ENCODE measurements at places on chromosomes 5 and 9.
A peak's percentile ranks its signal among the peaks of the same experiment; 100 is the strongest.

- DNase-seq: peak; percentile 29
Measured at GRCh38 chr5:56815658-56816545, 553 bp downstream of the MAP3K1 start.

- no peak for DNase-seq
Measured at GRCh38 chr9:125732562-125732961, 14.6 kb upstream of the PBX3 start.

- no peak for DNase-seq
Measured at GRCh38 chr5:25006734-25007133, 362.0 kb upstream of the CDH10 start.

GRCh38 chr9:115212832-115213231 lies 94.9 kb upstream of the TNC start:
- DNase-seq: no peak

DNA sequence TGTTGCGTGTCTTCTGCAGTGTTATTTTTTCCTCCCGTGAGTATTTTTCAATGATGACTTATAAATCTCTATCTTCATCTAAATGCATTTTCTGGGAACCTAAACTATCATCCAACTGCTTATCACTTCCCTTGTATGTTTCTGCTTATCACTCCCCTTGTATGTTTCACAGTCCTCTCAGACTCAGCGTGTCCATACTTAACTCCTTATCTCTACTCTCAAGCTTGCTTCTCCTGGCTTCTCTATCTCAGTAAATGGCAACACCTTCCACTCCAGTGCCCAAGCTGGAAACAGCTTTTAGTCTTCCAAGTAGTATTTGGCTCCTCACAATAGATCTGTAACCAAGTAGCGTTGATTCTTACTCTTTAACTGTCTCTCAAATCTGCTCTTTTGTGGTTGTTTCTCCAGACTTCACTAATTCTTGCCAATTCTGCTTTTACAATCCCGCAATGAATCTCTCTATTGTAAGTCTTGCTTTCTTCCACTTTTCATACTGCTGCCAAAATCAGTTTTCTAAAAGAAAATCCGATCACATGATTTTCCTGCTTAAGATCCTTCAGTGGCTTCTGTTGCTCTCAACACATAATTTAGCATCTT lies 33.8 kb upstream of the TXNDC8 start:
- DNase-seq: no peak

DNA sequence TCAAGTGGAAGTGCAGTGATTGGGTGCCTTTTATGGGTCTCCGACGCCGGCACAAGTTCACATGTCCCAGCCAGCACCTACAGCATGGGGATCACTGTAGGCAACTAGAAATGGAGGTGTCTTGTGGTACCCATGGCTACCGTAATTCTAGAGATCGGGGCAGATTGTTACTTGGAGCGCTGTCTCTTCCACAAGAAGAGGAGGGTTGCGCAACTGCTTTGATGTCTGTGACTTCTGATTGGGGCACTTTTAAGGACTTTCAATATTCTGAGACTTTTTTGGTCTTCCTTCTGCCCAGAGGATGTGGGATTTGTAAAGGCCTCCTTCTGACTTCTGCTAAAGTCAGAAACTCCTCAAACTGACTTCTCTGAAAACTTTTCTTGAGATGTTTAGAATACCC lies 41.9 kb downstream of the GLRX start:
- DNase-seq: no peak

- DNase-seq: no peak
Measured at GRCh38 chr9:108212184-108212583, 643.6 kb downstream of the ACTL7B start.

DNA sequence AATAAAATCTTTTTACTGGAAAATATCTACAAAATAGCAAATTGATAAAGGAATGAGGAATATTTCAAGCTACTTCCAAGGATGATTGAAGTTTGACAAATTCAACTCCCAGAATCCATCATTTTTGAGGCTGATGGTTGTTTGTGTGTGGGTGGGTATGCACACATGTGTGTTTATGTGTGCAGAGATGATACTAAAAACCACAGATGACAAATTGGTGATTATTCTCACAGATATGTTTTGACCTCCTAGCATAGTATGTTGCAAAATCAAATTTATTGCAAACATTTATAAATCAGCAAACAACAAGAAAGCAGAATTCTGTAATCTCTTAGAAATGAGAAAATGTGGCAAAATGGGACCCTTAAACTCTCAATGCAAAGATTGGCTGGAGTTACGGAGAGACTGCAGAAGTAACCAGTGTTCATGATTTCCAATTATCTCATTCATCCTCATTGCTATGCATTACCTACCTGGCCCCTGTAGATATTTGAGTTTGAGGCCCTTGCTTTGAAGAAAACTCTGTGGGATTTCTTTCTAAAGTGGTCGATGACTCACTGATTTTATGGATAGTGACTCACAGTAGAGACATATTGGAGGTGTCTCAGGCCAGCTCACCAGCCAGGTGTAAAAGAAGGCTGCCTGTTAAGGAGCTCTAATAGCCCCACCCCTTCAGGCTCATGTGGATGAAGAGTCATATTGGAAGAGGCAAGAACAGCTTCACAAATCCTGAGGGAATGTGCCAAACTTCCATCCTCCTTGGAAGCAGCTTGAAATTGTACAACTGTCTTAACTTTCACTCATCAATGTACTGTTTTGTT lies 44.6 kb upstream of the TMC1 start:
- peak; percentile 14 for DNase-seq

- DNase-seq: no peak
Measured at GRCh38 chr5:136115183-136115865, 17.3 kb upstream of the SMAD5 start.

DNA sequence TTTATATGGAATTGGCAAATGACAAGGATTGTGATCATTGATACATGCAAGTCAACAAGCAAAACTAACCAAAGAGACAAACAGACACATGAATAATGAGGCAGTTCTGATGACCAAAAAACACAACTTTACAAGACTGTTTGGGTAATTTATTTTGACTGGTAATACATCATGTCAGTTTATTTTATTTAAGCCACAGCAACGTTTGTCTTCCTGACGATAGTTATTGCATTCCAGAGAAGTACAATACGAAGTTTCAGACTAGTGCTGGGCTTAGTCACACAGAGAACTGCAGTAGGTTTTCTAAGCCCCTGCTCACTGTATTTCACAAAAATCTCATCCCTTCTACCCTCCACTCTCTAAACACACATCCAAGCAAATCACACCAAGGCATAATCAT lies 514.2 kb downstream of the RAB3C start:
- DNase-seq: no peak

DNA sequence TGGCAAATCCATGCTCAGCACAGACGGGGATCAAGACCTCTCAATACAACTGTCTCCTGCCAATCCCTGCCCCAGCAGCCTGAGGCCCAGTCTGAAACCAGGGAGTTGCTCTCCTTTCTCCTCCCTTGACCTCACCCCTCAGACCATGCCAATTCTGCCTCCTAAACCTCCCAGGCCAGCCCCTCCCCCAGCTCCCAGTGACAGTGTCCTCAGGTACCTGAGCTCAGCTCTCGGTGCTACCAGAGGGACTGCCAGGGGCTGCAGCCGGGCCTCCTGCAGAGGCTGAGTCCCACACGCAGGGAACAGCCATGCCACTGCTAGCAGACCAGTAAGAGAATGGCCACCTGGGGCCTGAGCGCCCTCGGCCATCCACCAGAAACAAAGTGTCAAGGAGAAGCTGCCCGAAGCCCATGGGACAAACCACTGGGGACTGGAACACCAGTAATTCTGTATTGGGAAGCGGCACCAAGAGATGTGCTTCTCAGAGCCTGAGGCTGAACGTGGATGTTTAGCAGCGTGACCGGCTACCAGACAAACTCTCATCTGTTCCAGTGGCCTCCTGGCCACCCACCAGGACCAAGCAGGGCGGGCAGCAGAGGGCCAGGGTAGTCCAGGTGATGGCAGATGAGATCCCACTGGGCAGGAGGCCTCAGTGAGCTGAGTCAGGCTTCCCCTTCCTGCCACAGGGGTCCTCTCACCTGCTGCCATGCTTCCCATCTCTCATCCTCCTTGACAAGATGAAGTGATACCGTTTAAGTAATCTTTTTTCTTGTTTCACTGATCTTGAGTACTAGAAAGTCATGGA lies 557 bp upstream of the IL3 start:
- no peak for DNase-seq

All from activated T-helper 1 cell treated with anti-CD3 and anti-CD28 coated beads, Interleukin-2, amount 50 U/mL, for 16 hours (primary cell).